ENCODE measurements at places on chromosomes 11 and 22.

DNA sequence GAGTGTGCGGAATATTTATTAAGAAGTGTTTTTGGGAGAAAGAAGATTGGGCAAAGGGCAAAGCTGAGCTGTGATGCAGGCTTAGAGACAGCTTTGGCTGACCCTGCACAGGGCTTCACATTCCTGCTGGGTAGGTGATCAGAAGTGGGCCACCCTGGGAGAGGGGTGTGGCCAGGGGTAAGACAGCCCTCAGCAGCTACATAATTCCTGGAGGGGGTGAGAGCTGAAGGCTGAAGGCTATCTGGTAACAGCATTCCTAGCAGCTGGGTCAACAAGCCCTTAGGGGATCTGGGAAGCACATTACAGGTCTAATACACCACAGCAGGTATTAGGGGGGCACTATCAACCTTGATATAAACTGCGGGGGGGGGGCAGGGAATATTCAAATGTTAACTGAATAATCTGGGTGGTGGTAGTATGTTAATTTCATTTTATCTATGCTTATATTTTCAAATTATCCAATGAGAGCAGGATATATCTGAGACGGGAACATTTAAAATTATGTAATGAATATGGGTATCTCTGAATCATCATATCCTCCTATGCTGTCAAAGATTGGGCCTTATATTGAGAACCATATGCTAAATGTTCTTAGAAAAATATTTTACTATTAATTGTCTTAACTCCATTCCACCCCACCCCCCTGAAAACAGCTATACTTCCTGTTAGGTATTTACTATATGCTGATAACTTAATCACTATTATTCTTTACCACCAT, 5.9 kb downstream of the OOSP1 start:
- DNase-seq: no peak

- DNase-seq: no peak
Observed at GRCh38 chr22:29041408-29041807, 20.2 kb downstream of the C22orf31 start.

- no peak for DNase-seq
Observed at GRCh38 chr22:41913040-41913719, 1.7 kb downstream of the SHISA8 start.

DNA sequence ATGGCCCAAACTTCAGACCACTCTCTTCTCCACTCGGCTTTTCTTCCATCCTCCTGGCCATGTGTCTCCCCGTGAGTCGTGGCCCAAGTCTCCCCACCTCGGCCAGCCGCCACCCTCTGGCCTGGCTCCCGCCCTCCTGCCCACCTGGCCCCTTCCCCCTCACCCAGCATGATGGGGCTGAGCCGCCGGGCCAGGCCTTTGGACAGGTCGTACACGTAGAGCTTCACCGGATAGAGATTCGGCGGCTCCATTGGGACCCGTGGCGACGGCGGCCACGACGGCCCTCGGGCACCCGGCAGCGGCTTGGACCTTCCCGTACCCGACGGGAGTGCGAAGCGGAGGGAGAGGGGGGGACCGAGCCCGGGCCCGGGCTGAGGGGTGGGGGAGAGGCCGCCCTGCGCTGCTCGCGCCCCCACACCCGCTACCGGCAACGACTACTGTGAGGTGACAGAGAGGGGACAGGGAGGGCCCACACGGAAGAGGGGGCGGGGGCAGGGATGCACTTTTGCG, at the start of gene DESI1:
TSS of gene DESI1 (minus strand) at position 455 of the 510 bp plus-strand sequence. CDS start at position 251, 204 bp downstream.
- DNase-seq: peak; percentile 34

DNA sequence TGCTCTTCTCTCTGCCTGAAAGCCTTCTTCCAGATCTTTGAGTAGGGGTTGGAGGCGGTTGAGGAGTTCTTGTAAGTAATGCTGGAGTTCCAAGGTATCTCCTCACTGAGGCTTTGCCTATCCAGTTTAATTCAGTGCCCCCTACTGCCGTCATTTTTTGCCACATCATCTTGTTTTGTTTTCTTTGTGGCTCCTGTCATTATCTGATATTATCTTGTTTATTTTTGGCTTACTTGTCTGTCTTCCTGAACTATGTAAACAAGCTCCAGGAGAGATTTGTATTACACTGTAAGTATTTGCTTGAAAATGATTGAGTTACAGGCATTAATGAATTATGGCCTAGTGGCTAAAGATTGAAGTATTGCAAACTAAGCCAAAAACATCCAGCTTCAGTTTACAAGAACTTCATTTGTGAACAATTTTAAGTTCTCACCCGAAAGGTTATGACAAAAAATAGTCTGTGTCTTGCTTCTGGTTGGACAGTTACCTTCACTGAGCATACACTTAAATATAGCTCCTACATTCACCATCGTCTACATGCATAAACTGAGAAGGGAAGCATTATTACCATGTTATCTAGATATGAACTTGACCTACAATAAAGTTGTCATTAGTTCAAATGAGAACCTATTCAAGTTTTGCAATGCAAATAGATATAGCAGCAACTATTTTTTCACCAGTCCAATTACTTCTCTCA, 154.8 kb downstream of the ARHGAP42 start:
- DNase-seq: no peak

DNA sequence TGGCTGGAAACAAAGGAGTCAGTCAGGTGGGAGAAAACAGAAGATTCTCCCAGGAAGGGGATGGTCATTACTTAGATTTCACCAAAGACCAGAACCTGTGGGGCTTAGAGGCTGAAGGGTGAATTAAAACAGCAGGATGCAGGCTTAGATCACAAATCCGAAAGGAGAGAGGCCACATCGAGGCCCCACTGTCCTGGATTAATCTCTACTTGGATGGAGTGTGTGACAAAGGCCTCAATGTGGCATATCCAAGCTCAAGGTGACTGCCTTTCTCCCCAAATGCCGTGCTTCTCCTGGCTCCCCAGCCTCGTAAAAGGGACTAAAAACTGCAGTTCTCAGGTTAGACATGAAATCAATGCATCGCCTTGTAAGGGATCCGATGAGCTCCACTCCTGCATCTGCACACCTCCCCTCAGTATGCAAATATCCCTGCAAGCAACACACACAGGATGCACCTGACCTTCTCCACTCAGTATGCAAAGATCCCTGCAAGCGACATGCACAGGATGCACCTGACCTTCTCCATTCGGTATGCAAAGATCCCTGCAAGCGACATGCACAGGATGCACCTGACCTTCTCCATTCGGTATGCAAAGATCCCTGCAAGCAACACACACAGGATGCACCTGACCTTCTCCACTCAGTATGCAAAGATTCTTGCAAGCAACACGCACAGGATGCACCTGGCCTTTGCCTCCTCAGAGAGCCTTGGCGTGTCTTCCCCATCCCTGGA, 447.4 kb downstream of the BRD1 start:
- DNase-seq: no peak

- DNase-seq: no peak
Observed at GRCh38 chr11:63720611-63721010, 39.3 kb downstream of the RTN3 start.

DNA sequence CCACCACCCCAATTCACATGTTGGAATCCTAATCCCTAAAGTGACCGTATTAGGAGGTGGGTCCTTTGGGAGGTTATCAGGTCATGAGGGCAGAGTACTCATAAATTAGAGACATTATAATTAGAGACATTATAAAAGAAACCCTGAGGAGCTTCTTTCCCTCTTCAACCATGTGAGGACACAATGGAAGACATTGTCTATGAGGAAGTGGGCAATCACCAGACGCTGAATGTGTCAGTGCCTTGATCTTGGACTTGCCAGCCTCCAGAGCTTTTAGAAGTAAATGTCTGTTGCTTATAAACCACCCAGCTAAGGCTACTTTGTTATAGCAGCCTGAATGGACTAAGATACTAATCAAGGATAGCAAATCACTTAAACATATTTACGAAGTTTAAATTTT, 14.8 kb downstream of the GAB2 start:
- no peak for DNase-seq

GRCh38 chr11:49505231-49505630, 296.8 kb upstream of the FOLH1 start:
- DNase-seq: no peak

GRCh38 chr11:76719686-76720085, 49.1 kb upstream of the LRRC32 start:
- DNase-seq: no peak

- DNase-seq: no peak
Observed at GRCh38 chr22:47591709-47592108, 829.3 kb downstream of the TBC1D22A start.

- DNase-seq: no peak
Observed at GRCh38 chr11:121293288-121293594, 670 bp downstream of the SC5D start.

- no peak for DNase-seq
Observed at GRCh38 chr22:37484480-37485394, 1.4 kb downstream of the MFNG start.

DNA sequence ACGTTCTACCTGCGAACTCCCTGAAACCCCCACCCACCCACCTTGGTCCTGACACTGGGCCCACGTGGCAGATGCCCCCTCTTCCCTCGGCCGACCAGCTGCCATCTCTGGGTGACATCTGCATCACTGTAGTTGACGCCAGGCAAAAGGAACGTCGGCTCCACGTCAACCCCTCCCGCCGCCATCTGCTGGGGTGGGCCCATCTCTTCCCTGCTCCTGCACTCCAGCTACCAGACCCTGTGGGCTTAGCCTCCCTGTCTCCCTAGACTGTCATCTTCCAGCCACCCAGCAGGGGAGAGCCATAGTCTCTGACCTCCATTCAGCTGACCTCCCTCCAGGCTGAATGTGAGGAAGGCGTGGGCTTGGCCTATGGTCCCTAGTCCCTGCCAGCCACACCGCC, 21.4 kb downstream of the CHID1 start:
- no peak for DNase-seq

- DNase-seq: no peak
Observed at GRCh38 chr11:33455867-33456463, 198.8 kb downstream of the HIPK3 start.

DNA sequence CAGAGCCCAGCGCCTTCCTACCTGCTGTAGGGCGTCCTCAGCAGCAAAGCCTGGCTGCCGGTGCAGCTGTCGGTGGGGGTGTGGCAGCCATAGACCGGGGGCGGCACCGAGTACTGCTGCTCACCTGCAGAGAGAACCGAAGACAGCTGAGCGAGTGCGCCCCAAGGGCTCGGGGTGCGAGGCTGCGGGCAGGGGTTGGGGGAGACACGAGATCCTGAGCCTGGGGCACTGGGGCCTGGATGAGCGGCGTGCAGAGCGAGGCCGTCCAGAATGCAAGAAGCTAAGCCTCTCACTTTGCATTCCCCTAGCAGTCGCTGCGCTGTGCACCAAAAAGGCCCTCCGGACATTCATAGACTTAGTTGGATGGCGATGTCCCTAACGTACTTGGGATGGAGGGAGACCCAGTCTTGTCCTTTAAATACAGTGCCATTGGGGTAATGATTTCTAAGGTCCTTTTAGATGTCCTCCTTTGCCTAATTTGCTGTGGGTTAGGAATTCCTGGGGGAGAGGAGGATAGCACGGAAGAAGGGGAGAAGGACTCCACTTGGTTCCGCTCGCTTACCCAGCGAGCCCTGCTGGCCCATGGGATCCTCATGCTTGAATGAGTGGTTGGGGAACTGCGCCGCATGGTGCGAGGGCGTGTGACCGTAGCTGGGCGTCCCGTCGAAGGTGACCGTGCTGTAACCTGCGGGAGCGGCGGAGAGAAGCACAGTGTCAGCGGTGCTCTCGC, 7.2 kb downstream of the WT1 start:
- DNase-seq: no peak

DNA sequence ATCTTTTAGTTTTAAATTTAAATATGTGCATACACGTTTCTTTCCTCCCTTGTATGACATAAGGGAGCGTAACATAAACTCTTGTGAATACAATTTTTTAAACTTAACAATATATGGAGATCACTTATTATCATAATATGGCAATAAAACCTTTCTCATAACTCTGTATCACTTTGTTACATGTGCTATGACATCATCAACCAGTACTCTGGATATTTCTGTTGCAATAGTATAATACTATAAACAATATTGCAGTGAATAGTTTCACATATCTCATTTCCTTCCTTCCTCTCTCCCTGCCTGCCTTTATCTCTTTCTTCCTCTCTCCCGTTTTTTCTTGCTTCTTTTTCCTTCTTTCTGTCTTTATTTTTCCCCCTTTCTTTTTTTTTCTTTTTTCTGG, 1278.0 kb upstream of the CNTN5 start:
- DNase-seq: no peak

DNA sequence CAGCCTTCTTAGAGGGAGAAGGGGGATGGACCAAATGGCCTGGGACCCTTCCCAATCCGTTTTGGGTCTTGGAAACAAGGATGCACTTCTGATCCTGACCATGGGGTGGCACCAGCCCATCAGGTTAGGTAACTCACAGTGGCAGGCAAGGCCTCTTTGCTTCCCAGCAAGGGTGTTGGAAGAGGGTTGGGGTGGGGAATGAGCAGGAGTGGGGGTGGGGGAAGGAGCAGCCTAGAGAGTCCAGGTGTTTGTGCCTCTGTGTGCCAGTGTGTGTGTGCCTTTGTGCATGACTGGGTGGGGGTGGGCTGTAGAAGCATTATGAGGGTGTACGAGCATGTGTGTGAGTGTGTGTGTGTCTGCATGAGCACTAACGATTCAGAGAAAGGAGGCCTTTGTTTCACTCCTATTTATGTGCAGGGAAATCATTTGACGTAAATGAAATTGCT, 213.1 kb downstream of the INSC start:
- DNase-seq: peak; percentile 61

DNA sequence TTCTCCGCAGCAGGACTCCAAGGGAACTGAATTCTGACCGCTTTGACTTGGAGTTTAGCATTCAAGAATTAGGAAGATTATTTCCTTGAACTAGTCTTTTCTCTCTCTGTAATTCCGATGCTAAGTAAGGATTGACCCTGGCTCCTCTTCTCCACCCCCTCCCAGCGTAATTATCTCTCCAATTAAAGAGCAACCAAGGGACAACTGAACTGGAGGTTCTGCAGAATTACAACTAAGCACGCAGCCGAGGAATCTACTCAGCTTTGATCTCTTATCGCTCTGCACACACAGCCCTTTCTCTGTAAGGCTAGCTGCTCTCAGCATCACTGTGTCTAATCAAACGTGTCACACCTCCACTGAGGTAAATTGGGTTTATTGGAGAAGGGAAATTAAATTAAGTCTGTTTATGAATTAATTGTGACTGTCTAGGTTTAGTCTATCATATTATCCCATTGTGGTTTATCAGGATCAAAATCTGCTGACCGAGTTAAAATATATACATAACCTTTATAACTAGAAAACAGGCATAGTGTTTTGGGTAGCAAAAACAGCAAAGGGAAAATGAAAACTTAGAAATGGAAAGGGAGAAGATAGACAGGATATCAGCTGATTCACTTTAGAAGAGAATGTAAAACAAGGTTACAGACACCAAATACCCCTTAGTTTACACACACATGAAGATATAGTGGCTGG, 241.3 kb upstream of the LARGE1 start:
- DNase-seq: no peak

- DNase-seq: peak; percentile 42
Observed at GRCh38 chr11:73931039-73931645, 19.7 kb upstream of the DNAJB13 start.

DNA sequence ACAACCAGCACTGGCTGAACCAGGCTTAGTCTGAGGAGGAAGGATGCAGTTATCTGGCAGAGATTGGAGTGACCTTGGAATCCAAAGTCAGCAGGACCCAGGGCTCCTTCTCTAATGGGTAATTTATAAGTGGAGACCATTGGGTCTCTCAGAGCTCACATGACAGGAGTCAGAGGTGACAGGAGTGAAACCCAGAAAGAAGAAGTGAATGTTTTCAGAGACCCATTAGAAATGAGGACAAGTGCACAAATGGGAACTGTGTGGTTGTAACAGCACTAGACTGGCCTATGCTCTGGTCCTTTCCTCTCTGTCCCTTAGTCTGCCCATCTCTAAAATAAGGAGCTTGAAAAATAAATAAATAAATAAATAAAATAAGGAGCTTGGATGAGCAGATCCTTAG, 107.4 kb downstream of the SERGEF start:
- no peak for DNase-seq

Data from NCI-H2081 (cell line).